Stimulated activated naive CD4-positive, alpha-beta T cell treated with Interleukin-2 at 50 U/mL for 16 hours (primary cell): ENCODE measurements at places on chromosomes 5 and 9.

DNA sequence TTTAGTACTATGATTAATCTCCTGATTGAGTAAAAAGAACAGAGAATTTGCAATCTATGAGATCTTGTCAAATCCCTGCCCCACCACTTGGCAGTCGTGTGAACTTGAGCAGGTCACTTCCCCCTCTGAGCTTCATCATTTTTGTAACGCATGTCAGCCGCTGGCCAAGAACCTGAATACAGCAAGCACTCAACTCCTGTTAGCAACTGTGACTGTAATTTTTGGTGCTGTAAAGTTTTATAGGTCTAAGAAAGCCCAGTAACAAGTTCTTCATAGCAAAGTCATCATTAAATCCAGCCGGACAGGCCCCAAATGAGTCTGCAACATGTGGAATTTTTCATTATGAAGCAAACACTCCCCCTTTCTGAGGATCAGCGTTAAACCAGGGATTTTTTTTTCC, 49.4 kb downstream of the DRD1 start:
- DNase-seq, result no peak

GRCh38 chr5:79771387-79771786, 81.8 kb downstream of the CMYA5 start:
- DNase-seq, result no peak

- DNase-seq, result no peak
Measured at GRCh38 chr5:111447822-111448221, 64.5 kb downstream of the STARD4 start.

GRCh38 chr5:180345781-180346180, 7.4 kb downstream of the GFPT2 start:
- DNase-seq, result no peak

DNA sequence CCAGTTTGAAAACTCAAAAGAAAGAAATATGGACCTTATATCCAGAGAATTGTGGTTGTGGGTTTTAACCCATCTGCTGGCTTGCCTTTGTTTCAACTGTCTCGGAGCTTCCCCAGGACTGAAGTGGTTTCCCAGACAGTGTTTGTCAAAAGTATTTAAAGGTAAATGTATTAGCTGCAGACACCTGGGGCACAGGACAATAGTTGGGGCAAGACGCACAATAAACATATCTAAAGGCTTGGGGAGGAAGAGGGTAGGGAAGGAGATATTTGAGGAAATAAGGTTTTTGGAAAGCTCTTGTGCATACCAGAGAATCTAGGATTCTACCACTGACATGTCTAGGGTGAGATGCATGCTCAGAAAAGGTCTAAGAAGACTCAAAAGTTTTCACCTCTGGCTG, 99.0 kb downstream of the ADAMTS2 start:
- DNase-seq, result no peak

GRCh38 chr5:35678661-35679060, 61.0 kb downstream of the SPEF2 start:
- no peak for DNase-seq

DNA sequence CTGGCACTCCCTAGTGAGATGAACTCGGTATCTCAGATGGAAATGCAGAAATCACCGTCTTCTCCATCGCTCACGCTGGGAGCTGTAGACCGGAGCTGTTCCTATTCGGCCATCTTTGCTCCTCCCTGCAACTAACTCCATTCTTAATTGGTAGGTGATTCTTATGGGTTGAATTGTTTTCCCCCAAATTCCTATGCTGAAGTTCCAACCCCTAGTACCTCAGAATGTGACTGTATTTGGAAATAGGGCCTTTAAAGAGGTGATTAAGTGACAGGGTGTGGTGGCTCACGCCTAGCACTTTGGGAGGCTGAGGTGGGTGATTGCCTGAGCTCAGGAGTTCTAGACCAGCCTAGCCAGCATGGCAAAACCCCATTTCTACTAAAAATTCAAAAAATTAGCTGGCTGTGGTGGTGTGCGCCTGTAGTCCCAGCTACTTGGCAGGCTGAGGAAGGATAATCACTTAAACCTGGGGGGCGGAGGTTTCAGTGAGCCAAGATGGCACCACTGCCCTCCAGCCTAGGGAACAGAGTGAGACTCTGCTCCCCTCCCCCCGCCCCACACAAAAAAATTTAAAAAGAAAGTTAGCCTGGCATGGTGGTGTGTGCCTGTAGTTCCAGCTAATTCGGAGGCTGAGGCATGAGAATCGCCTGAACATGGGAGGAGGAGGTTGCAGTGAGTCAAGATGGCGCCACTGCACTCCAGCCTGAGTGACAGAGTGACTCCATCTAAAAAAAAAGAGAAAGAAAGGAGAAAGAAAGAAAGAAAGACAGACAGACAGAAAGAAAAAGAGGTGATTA, 25.2 kb upstream of the FOCAD start:
- no peak for DNase-seq

DNA sequence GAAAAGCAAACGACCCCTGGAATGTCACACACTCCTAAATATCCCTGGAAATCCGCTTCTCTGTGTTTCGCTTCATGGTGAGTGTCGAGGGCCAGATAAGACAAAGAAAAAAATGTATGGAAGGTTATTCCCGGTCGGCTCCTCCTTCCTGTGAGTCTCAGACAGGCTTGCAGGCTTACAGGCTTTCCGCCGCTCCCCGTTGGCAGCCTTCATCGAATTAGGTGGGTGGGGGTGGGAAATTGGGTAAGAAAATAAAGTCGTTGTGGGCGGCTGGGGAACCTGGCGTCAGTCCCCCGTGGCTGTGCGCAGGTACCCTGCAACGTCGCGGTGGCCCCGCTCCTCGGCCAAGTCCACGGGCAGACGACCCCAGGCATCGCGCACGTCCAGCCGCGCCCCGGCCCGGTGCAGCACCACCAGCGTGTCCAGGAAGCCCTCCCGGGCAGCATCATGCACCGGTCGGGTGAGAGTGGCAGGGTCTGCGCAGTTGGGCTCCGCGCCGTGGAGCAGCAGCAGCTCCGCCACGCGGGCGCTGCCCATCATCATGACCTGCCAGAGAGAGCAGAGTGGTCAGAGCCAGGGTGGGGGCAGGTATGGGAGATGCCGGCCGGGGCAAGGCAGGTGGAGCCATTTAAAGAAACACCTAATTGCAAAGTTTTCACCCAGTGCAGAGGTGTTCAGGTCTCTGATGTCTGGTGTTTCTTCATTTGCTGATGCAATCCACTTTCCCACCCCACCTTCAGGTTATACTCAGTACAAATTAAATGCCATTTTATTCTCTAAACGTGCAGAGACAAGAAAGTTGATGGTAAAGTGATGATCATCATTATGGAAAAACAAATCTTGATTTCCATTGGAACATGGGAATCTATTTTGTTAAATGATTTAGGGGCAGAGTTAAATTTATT, 3.2 kb downstream of the CDKN2B start:
- DNase-seq, result no peak

DNA sequence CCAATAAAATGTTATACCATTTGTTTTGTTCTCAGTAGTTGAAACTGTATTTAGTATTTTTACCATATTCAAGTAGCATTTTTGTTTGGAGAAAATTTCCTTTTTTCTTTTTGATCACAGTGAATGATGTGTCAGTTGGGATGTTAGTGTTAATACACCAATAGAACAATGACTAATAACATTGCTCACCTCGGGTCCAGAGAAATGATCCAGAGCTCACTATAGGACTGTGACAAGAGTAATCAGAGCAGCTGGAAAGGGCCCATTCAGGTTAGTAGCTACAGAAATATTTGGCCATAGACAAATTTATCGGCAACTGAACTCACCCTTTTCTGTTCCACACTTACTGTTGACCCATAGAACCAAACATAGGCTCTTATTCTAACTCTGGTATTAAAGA, 989.2 kb downstream of the TLE4 start:
- no peak for DNase-seq
